ENCODE measurements at places on chromosomes 12 and 14.

- no peak for DNase-seq
Measured at GRCh38 chr12:108312693-108313189, 26.4 kb downstream of the CMKLR1 start.

DNA sequence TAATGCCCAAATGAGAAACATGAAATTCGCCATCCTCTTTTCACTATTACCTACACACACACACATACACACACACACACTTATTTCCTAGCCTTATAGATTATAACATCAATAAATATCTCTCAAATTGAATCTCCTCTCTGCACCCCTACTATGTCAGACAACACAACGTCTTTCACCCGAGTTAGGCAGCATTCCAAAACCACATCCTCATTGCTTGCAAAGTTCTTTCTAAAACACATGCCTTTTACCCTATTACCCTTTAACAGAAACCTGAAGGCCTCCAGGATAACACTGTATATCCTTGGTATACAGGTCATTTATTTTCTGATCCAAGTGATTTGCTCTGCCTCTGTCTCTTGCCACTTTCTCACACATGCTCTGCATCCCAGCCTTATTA lies 56.3 kb downstream of the KCNH5 start:
- DNase-seq = no peak

GRCh38 chr14:80959496-80959895 lies 4.1 kb downstream of the TSHR start:
- no peak for DNase-seq

- DNase-seq = no peak
Measured at GRCh38 chr14:89205137-89205740, 211.8 kb downstream of the FOXN3 start.

GRCh38 chr12:57759360-57759980 lies 4.6 kb downstream of the MARCHF9 start:
- no peak for DNase-seq

GRCh38 chr14:77878783-77879182 lies 78.9 kb downstream of the ADCK1 start:
- no peak for DNase-seq

- DNase-seq = no peak
Measured at GRCh38 chr14:63956326-63956725, 103.5 kb downstream of the SYNE2 start.

DNA sequence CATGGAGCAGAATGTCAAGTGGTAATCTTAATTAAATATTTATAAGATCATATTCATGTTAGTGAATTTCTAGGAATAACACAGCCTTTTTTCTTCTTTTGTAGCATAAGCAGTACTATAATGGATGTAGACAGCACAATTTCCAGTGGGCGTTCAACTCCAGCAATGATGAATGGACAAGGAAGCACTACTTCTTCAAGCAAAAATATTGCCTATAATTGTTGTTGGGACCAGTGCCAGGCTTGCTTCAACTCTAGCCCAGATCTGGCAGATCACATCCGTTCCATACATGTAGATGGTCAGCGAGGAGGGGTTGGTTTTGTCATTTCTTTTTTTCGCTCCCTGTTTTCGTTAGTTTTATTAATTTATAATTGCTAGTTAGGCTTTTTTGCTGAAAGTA lies 23.1 kb downstream of the AEBP2 start:
- no peak for DNase-seq

- DNase-seq = no peak
Measured at GRCh38 chr12:56679883-56680575, 8.1 kb downstream of the PTGES3 start.

GRCh38 chr14:24890716-24891115 lies 159.2 kb downstream of the STXBP6 start:
- DNase-seq = no peak

DNA sequence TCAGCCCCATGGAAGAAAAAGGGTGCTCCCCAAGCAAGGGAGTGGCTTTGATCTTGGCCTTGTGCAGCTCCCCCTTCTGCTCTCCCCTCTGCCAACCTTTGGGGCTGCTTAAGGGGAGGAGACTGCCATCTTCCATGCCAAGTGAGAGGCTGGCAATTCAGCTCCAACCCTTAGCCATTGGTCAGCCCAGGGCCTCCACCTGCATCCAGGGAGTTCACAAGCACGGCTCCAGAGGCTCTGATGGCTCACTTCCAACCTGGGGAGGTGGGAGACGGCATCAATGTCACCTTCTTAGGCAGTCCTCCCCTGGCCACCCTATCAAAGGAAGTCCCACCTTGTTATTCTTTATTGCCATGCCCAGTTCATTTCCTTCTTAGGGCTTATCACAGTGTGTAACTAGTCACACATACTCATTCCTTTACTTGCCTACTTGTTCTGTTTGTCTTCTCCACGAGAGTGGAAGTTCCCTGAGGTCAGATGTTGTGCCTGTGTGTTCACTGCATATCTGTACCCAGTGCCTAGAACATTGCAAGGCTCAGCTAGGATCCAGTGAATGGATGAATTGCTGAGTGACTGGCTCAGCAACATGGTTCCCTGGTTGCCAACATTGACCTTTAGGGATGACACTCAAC lies 5.0 kb downstream of the HDAC7 start:
- no peak for DNase-seq

GRCh38 chr14:90088176-90088575 lies 26.4 kb downstream of the KCNK13 start:
- DNase-seq = no peak

DNA sequence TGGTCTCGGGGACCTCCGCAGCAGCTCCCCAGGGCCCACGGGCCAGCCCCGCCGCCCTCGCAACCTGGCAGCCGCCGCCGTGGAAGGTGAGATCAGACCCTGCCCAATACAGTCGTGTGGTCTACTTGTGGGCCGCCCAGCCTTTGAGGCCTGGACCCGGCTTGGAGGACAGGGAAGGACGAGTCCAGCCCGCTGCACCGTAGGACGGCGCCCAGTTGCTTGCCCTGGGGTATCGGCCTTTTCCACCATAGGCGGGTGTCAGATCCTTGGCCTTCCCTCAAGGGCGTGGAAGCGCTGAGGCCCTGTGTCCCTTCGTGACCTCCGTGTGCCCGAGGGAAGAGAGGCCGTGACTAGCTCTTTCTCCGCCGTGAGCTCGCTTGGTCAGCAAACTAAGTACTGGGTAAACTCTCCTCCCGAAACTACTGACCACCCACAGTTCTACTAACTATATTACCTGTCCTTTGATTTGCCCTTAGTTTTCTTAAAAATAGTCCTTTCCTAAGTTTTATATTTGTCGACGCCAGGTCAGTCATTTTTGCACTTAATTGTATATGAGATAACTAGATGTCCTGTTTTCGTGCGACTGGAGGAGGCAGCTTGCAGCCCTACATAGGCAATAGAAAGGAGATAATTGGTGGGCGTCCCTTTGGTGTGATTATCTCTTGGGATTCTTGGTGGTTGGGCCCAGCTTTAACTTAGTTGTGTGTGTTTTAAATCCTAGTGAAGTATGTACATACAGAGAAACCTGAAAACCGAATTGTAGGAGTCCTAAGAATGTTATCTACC lies 757 bp downstream of the SLC25A3 start:
- no peak for DNase-seq

GRCh38 chr12:109513977-109514376 lies 36.5 kb downstream of the UBE3B start:
- no peak for DNase-seq

GRCh38 chr14:95564060-95564459 lies 29.2 kb downstream of the GLRX5 start:
- DNase-seq = no peak

DNA sequence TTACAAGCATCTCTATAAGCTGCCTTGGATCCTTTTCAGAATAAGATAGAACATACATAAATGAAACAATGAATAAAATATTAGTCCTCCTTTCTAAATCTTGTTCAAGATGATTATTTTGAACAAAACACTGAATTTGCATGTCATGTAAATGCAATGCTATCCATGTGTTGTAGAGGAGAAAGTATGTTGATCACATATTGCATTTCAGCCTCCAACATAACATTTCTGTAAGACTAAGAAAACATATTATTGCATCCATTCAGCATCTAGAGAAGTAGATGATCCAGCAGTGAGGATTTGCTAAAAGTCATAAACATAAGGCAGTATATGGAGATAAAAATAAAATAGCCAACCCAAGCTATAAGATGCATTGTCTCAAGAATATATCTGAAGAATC lies 172.6 kb downstream of the CPNE8 start:
- DNase-seq = no peak

DNA sequence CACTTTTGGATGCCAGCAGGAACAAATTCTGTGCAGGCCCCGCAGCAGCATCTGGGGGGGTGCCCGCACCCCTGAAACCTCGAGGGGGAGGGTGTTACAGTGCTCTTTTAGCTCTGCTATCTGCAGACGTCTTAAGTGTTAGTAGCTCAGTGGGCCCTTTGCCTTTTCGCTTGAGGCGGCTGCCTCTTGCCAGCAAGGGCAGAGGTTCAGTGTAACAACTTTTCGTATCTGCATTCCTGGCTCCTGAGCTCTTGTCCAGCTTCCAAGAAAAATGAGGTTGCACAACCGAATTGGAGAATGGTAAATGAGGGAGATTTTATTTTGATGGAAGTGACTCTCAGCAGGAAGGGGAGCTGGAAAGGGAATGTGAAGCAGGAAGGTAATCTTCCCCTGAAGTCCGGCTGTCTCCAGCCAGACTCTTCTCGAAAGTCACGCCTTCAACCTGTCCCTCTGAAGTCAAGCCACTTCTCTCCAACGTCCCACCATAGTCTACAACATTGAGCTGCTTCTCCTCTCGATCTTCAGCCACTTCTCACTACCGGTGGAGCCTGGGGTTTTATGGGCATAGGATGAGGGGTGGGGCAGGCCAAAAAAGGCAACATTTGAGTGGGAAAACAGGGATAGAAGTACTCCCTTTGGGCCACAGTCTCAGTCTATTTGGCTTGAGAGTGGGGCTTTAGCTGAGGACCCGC lies 17.8 kb downstream of the TAS2R50 start:
- no peak for DNase-seq

DNA sequence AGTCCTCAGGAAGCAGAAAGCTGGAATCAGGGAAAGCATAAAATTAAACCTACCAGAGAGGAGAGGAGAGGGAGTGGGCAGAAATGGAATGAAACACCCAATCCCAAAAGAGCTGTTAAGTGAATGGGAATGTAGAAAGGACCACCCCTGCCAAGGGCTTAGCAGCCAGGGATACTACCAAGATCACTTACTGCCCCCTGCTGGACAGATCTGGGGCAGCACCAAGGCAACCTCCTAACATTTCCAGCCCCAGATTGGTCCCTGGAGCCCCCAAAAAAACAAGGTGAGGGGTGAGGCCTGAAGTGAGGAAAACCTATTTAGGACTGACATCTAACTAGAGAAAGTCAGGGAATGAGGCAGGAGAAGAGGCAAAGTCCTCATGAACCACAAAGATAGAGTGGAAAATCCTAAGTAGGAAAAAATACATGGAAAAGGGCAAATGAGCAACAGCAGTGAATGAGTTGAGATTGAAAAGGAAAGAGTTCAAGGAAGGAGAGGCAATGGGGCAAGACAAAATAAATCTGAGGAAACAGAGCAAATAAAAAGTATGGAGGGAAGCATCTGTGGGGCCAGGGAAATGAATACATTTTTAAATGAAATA lies 11.2 kb upstream of the FKBP11 start:
- no peak for DNase-seq

- no peak for DNase-seq
Measured at GRCh38 chr14:79856381-79856780, 354.9 kb downstream of the DIO2 start.

DNA sequence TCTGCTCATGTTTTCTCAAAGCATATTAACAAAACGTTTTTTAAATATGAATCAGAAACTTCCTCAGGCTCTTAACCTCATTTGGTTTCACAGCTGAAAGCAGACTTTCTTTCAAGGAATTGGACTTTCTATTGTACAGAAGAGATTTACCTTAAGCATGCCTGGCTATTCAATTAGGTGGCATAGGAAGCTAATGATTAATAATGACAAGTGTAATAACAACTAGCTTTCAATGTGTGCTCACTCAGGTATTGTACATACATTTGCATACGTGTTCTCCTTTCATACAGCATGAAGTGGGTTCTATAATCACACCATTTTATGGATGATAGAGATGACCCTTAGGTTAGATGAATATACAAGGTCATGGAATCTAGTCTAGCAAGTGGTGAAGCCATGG lies 115.7 kb downstream of the ANO6 start:
- DNase-seq = no peak

DNA sequence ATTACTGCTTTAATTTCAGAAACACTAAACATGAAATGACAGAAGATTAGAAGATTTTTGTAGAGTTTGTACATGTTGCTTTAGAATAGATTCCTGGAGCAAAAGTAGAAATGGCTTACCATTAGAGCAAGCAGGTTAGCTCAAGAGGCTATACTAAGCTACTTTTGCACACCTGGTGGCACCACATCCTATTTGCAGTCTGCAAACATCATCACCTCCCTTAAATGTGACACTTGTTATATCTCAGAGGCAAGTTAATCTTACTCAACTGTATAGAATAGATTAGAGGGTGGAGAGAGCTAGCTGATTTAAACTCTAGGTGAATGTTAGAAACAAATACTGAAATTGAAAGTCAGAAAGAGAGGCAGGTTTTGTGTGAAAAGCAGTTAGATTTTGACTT lies 30.7 kb upstream of the OR4E1 start:
- no peak for DNase-seq

GRCh38 chr12:38895446-38895845 lies 9.9 kb downstream of the CPNE8 start:
- no peak for DNase-seq

DNA sequence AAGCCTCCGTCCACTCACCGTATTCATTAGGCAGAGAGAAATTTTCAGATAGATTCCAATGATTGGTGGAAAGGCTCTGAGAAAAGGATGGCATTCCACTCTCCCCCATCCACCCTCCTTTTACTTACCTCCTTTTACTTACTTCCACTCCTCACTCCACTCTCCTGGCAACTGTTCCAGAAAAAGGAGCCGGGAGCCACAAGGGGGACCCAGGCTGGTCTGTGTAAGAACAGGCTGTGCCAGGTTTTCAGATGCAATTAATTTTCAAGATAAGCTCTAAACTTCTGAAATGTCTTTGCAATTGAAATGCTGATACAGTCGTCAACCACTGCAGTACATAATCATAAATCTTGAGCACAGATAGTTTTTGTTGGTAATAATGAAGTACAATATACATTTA lies 248.8 kb downstream of the ANO6 start:
- DNase-seq = no peak

DNA sequence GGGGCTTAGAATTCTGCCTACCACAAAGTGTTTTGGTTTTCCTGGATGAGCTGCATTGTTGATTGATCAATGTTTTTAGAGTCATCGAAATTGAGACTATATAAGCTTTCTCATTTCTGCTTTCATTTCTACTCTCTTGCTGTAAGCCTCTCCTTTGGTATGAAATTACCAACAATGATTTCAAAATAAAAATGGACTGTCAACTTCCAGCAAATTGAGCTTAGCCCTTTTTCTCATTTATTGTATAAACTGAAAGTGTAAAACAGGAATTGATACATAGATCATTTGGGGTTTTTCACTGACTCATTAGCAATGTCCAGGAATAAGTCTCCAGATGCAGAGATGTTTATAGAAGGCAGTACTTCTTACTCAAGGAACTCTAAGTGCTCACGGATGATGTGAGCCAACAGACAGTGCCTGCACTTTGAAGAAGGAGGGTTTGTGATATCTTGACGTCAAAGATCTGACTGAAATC lies 20.0 kb upstream of the PCNX1 start:
- DNase-seq = no peak
